ENCODE measurements at places on chromosomes 5 and 9. TPM values are rescaled to one million over a fixed set of nuclear protein-coding genes. Genes with fewer than 3 reads are reported as not detected.

The ZNF483 gene
- total RNA-seq: 5.7 TPM

The CCNB1 gene
- total RNA-seq: 157 TPM

The GNA14 gene
- 0.10 TPM for total RNA-seq

The SLC45A2 gene
- not detected for total RNA-seq

The GAS1 gene
- total RNA-seq: 0.65 TPM

The FBP2 gene
- total RNA-seq: not detected

The BTNL3 gene
- not detected for total RNA-seq

The COL15A1 gene
- 0.05 TPM for total RNA-seq

The AQP7 gene
- total RNA-seq: 0.25 TPM

The PCDHB9 gene
- 0.17 TPM for total RNA-seq

The WHRN gene
- 5.2 TPM for total RNA-seq

The LCN10 gene
- total RNA-seq: not detected

The PCDHGA10 gene
- 5.1 TPM for total RNA-seq

The ZNF366 gene
- 0.05 TPM for total RNA-seq

The FBXO4 gene
- total RNA-seq: 18.6 TPM

The CENPH gene
- total RNA-seq: 12.2 TPM

The ITGA2 gene
- total RNA-seq: 54.2 TPM

The PCDH12 gene
- total RNA-seq: 0.35 TPM

The F2RL1 gene
- total RNA-seq: 119 TPM

The NAIP gene
- 0.69 TPM for total RNA-seq

The PLEKHG4B gene
- total RNA-seq: 0.15 TPM

The SIT1 gene
- total RNA-seq: not detected

The CRB2 gene
- total RNA-seq: 0.17 TPM

The CD72 gene
- 0.60 TPM for total RNA-seq

The CCDC192 gene
- not detected for total RNA-seq

The ENG gene
- total RNA-seq: 6.8 TPM

The FRMD3 gene
- total RNA-seq: 1.0 TPM

The PIP5KL1 gene
- 0.65 TPM for total RNA-seq

The TOPORS gene
- 49.0 TPM for total RNA-seq

The ANGPTL2 gene
- total RNA-seq: 0.17 TPM

The PFN3 gene
- not detected for total RNA-seq

The PTGR1 gene
- 167 TPM for total RNA-seq

The KLHL3 gene
- total RNA-seq: 5.3 TPM

The PCDHGA11 gene
- total RNA-seq: 1.4 TPM

The F2R gene
- total RNA-seq: 80.5 TPM

The IFNB1 gene
- total RNA-seq: not detected

The TMEM171 gene
- 11.3 TPM for total RNA-seq

The SPRY4 gene
- total RNA-seq: 3.4 TPM

The PLPP7 gene
- total RNA-seq: 8.0 TPM
